ENCODE measurements at places on chromosomes 12 and 14. TPM values are rescaled to one million over a fixed set of nuclear protein-coding genes. Genes with fewer than 3 reads are reported as not detected.

Gene TRAFD1
- 37.2 TPM for total RNA-seq

Gene BATF
- total RNA-seq, result 0.77 TPM

Gene GLIPR1L1
- total RNA-seq, result not detected

Gene ETFBKMT
- total RNA-seq, result 5.2 TPM

Gene SERPINA5
- 2.9 TPM for total RNA-seq

Gene DAO
- 2.2 TPM for total RNA-seq

Gene ZNF705A
- not detected for total RNA-seq

Gene SLC39A5
- total RNA-seq, result 158 TPM

Gene MYL2
- total RNA-seq, result not detected

Gene SERPINA9
- total RNA-seq, result not detected

Gene CRIP2
- total RNA-seq, result 11.3 TPM

Gene SERPINA1
- 278 TPM for total RNA-seq

Gene TAS2R46
- total RNA-seq, result 0.48 TPM

Gene FAM181A
- not detected for total RNA-seq

Gene DHRS2
- 2.1 TPM for total RNA-seq

Gene SMCO2
- not detected for total RNA-seq

Gene LYZ
- total RNA-seq, result 162 TPM

Gene YY1
- 73.2 TPM for total RNA-seq

Gene SAV1
- total RNA-seq, result 21.8 TPM

Gene C12orf50
- 0.05 TPM for total RNA-seq

Gene RHEBL1
- 0.32 TPM for total RNA-seq

Gene RAD9B
- 0.69 TPM for total RNA-seq

Gene PIGH
- total RNA-seq, result 16.3 TPM
